Skeletal muscle cell (primary cell): ENCODE measurements at places on chromosomes 12 and 14.

- peak; percentile 42 for DNase-seq
Measured at GRCh38 chr12:3076730-3077571, at the start of gene TSPAN9. TSPAN9 (plus strand) TSS chr12:3077379; CDS start chr12:3201194, 123,815 bp downstream.

GRCh38 chr12:92363295-92364146, 217.9 kb upstream of the BTG1 start:
- peak; percentile 74 for DNase-seq

DNA sequence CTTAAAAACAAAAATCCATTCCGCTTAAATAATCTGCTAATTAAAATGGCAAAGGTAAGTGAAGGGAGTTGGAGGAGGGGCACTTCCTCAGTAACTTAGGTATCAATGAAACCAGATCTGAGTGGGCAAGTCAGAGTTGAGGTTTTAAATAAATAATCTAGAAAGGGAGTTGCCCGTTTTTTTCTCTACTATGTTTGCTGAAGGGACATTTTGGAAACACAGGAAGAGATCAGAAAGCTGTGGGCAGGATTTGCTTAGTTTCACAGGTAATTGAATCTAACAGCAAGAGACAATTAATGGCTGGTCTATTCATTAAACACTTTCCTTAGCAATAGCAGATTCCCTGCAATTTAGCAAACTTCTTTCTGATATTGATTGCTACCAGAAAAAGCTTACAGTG, 186.0 kb upstream of the ABCD2 start:
- no peak for DNase-seq

GRCh38 chr12:49105504-49106084, 5.1 kb downstream of the LMBR1L start:
- DNase-seq = no peak

DNA sequence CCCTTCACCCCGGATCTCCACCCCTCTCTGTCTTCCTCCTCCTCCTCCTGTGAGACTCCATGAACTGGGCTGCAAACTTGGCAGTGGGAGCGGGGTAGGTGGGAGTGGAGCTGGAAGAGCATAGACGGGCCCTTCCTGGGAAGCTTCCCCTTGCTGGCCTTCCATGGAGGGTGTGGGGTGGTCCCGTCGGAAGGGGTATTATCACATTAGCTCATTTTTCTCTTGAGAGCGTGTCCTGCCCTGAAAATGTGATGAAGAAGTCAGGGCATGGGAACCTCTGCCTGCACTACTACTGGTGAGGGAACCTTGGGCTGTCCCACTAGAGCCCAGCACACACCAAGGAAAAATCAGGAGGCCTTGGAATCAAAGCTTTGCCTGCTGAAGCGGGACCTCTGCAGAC, 66.5 kb downstream of the CACNA1C start:
- no peak for DNase-seq
